Right kidney (tissue), 9 donors: ENCODE measurements at places on chromosomes 4 and X.

DNA sequence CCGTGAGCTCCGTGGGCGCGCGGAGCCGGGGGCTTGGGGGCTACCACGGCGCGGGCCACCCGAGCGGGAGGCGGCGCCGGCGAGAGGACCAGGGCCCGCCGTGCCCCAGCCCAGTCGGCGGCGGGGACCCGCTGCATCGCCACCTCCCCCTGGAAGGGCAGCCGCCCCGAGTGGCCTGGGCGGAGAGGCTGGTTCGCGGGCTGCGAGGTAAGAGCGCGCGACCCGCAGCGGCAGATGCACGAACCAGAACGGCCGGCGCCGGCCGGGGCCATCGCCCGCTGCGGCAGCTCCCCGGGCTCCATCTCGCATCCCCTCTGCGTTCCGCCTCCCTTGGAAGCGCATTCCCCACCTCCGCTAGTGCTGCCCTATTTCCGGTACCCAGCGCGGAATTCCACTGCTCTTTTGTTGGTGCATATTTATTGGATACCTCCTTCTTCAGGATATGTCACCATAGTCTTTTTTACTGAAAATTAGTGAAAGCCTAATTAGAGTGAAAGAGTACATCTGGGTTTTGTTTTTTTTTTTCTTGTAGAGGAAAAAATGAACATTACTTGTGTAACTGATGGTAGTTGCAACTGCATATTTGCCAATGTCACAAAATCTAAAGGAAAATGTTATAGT, 797 bp downstream of the PKD2 start:
- peak; percentile 87 for DNase-seq

- peak; percentile 66 for DNase-seq
Observed at GRCh38 chrX:17374619-17375366, at the start of gene NHS. TSS of gene NHS (plus strand) at chrX:17375200. CDS start at chrX:17375758, 558 bp downstream.

- DNase-seq = no peak
Observed at GRCh38 chr4:77163641-77164040, 6.6 kb downstream of the CCNG2 start.

DNA sequence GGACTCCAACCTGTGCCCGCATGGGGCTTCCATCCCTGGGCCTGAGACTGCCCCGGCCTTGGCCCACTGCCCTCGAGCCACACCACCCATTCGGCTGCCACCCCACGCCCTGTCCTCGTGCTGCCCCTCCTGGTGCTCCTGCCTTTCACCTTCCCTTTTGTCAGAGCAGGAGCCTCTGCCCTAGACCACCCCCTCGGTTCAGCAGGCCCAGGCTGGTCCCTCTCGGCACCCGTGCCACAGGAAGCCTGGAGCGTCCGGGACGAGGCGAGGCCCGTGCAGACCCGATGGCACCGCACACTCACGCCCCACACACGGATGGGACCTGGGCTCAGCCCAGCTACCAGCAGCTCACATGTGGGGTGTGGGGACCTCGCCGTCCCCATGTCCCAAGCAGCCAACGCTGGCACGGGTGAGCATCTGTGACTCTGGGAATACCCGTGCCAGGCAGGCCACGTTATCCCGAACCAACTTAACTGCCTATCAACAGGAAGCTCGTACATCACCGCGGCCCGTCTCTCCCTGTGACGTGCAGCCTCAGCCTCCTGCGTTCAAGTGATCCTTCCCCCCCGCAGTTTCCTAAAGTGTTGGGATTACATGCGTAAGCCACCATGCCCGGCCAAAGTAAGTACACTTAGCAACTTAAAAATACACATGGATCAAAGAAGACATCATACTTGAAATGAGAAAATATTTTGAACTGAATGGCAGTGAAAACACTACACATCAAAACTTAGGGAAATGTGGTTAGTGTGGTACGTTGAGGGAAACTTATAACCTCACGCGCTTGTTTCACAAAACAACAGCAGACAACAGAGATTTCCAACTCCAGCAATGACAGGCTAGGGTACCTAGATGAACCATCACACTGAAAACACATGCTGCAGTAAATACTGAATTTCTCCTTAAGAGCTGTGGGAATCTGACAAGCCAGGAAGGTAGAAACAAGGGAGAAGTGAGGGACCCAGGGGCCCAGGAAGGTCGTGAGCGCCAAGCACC, 29.0 kb downstream of the LRPAP1 start:
- no peak for DNase-seq

DNA sequence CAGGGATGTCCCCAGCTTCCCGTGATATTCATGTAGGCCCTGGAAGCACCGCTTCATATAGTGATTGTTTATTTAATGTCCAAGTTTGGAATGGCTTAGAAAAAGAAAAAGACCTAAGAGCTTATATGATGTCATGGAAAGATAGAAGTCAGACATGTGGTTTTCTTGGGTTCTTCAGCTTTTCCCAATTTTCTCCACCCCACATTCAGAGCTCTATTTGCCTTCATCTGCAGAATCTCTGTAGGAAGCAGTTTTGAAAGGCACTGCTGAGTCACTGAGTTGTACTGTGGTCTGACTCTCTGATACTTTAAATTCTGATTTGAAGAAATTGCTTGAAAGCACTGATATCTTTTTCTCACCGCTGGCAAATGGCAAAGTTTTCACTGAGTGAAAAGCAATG, 120.6 kb upstream of the EDNRA start:
- no peak for DNase-seq

DNA sequence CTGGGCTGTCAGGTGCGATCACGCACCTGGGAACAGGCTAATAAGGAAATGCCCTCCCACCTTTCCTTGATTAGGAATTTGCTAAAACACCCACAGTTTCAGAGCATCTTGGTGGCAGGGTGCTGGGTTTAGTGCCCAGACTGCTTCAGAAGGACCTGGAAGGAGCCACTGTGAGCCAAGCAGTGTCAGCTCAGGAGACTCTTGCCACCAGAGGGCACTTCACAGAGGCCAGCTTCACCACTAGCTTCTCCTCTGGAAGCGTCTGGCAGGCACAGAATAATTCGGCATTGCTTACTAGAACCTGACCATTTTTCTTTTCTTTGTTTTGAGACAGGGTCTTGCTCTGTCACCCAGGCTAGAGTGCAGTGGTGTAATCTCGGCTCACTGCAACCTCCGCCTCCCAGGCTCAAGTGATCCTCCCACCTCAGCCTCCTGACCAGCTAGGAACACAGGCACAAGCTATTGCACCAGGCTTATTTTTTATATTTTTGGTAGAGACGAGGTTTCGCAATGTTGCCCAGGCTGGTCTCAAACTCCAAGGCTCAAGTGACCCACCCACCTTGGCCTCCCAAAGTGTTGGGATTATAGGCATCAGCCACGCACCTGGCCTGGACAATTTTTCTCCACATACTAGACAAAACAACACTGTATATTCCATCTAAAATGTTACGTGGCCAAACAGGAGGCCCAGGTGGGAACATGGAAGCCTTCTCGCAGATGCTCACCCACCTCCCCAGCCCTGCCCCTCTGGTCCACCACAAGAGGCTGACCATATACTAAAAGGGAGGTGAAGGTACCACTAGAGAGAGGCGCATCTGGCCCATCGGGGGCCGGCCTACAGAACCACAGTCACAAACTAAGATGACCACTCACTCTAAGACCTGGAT, 14.1 kb downstream of the NOP14 start:
- no peak for DNase-seq

DNA sequence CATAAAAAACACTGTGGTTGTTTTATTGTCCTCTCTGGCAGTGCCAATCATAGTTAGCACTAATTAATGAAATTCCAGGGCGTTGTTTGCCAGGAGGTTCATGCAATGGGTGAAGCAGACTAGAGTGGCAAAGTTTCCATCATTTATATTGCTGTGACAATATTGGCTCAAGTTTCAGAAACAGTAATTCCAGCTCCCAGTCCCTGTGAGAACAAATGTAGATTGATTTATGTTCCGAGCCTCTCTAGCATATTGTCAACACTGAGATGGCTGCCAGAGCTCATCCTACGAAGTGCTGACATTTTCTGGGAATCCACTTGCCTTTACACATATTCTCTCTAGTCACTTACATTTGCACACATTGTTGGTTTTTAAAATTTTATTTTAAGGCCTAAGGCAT, 440.0 kb upstream of the IGFBP7 start:
- no peak for DNase-seq

DNA sequence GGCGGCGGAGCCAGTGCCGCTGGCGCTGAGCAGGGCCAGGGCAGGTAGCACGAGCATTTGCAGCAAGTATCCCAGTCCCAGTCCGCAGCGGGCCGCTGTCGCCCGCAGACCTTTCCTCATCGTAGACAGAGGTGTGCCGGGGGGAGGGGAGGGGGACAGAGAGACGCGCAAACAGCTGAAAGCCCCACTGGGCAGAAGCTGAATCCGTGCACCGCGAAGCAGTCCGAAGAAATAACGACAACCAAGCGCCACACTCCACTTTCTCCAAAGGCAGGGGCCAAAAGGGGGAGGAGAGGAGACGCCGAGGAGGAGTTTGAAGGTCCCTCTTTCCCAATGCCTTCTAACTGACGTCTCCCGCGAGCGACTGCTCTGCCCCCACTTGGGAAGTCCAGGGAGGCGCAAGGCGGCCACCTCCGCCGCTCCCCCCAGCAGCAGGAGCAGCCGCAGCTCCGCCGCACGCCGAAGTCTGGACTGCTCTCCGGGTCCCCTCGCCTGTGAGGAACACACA, at the start of gene UNC5C:
Gene UNC5C, minus strand, starts transcription at position 236 of the 508 bp plus-strand sequence.
- DNase-seq = peak; percentile 89

GRCh38 chr4:79964400-79965211, 108.4 kb downstream of the ANTXR2 start:
- DNase-seq = peak; percentile 85

GRCh38 chr4:102825261-102826091, 1.9 kb downstream of the UBE2D3 start:
- DNase-seq = peak; percentile 68

DNA sequence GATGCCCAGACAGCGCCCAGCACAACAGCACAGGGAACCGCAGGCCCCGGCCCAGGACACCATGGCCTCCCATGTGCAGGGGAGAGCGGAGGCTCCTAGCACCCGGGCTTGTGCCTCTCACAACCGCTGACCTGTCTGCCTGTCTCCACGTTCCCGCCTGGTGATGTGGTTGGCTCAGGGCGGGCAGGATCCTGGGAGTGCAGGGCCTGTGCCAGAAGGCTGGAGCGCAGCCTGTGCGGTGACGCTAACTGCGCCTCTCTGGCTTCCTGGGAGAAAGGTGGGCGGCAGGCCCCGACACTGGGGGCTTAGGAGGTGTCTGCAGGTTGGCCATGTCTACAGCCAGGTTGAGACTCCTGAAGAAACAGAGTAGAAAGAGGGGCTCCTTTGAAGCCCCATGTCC, 48.7 kb downstream of the CPZ start:
- DNase-seq = no peak

DNA sequence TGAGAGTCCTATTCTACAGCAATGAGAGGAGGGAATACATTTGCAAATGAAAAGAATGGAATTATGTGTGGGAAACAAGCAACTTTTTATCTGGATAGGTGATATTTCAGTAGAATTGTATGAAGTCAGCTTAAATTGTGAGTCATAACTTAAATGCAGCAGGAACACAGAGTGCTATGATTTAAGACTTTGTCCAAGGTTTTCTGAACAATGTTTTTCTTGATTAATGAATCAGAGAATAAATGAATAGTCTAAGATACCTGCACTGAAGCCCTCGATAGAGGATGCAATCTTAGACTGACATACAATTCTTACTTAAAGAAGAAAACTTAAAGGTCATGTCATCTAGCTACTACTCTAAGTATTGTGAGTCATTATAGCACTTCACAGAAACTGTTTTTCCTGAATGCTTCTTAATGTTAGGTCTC, 8.0 kb downstream of the ARHGEF38 start:
- DNase-seq = no peak

DNA sequence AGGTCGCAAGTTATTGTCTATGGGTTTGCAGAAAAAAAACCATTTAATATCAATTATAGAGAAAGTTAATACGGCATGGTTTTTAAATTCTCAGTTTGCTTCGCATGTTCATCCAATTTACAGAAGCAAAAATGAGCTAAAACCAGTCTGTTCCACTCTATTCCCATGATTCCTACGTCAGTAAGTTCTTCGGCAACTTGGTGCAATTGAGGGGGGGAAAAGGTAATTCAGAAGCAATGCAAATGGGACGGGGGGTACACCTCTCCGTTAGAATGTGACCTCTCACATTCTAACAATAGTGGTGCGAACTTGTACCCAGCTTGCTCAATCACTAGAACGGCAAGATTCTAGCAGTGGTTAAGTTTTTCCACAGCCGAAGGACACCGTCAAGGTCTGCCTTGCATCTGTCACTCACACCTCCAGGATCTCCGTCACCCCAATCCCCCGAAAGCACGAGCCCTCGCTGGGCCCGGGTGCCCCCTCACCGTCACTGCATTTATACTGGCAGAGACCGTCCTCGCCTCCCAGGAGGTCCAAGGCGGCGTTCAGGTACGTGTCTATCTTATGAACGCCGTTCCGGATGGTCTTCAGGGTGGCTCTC, 653 bp downstream of the PLA2G12A start:
- no peak for DNase-seq

DNA sequence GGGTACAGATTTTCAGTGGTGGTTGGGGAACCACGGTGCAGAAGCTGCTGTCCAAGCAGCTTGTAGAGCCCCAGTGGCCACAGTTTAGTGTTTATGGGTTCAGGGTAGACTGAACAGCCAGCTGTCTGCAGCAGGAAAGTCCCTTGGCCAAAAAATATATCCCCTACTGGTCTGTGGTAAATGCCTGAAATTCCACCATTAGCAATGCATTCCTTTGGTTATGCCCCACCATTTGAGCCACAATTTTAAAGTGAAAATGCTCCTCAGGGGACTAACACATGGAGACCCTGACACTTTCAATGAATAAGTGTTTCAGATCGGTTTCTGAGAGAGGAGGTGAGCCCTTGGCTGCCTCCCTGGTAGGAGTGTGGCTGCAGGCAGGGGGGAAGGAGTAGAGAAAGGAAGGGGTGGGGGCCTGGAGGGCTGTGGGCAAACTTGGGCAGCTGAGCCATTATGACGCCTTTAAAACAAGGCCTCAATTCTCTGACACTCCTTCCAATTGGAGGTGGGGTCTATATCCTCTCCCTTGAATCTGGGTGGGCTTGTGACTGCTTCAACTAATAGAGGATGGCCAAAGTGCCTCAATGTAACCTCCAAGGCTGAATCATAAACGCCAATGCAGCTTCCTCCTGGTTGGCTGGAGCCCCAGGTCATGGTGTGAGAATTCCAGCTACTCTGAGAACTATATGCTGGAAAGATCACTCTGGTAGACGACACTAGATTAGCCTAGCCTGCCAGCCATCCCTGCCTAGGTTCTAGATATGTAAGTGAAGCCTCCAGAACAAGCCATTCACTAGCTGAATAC, 75.8 kb upstream of the ATP6AP2 start:
- DNase-seq = no peak
